ENCODE measurements at places on chromosomes 1 and 21.
A peak's percentile ranks its signal among the peaks of the same experiment; 100 is the strongest.

DNA sequence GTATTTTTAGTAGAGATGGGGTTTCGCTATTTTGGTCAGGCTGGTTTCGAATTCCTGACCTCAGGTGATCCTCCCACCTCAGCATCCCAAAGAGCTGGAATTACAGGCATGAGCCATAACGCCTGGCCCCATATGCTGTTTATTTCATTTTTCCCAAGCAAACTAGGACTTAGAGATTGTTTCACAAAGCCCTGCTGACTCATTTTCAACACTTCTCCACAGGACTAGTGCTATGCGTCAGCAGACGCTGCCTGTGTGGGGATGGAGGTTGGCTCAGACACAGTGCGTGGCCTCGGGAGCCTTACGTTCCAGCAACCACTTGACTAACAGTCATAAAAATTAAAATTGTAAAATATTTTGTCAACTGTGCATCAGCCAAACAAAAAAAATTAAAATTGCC, 22.7 kb downstream of the PKNOX1 start:
- peak; percentile 84 for DNase-seq

DNA sequence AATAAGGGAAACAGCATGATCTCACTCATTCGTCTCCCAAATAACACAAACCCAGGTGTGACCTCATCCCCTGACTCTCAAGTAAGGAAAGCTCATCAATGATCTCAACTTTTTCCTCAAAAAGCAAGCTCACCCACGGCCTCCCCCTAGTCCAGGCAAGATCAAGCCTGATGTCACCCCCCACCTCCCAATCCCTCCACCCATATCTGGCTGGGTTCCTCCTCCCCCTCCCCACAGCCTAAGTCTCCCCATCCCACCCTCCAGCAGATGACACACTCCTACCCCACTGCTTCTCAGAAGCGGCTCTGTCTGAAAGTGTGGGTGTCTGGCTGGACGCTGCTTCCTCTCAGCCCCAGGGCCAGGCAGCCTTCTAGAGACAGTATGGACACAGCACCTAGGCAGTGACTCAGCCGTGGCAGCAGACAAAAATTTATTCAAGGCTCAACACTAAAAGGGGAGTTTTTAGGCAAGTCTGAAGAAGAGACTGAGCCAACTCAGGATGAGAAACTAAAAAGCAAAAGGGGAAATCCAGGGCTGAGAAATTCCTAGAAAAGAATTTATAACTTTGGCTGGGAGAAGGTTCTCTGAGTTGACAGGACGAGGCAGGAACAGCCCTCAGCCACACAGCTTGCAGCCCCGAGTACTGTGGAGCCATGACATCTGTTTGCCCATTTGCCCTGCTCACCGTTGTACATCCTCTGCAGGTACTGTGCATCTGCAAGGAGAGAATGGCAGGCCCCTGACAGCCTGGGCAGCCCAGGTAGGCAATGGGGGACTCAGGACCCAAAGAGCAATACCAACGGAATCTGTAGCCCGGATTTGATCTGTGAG, 81.6 kb upstream of the LRRC8D start:
- no peak for DNase-seq

DNA sequence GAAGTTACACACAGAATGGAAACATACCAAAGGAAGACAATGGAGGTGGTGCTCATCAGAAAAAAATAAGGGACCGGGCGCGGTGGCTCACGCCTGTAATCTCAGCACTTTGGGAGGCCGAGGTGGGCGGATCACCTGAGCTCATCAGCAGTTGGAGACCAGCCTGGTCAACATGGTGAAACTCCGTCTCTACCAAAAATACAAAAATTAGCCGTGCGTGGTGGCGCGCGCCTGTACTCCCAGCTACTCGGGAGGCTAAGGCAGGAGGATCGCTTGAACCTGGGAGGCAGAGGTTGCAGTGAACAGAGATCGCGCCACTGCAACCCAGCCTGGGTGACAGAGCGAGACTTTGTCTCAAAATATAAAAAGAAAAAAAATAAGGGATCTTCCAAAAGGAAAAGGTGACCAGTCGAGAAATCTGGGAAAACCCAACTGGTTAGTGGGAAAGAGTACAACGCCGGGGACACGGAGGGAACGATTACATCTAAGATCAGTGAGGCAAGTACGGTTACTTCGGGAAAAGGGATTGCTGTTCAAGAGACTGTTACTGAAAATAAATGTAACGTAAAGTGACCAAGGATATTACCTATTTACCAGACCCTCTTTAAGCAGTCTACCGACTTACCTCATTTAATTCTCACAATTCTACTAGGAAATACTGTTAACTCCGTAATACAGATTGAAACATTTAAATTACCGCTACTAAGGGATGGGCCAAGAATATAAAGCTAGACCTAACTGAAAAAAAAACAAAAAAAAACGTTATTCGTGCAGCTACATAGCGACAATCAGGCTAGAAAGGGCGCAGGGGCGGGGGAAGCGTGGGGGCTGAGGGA, 822 bp downstream of the CCT3 start:
- no peak for DNase-seq

DNA sequence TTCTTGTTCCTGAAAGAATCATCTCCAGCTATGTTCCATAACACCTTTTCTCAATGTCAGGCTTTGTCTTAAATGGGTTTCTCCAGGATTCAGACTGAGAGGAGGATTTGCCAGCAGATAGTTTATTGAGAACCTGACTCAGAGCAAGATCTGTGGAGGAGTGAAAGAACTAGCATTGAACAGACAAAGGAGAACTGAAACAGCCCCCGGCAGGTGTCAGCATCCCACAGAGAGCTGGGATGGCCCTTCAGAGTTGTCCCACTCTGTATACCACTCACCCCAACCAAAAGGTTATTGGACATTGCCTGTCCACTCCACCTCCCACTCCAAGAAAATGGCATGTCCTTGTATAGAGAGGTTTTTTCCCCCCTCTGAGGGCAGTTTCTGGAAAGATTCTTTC, 270.7 kb downstream of the PAPPA2 start:
- no peak for DNase-seq

DNA sequence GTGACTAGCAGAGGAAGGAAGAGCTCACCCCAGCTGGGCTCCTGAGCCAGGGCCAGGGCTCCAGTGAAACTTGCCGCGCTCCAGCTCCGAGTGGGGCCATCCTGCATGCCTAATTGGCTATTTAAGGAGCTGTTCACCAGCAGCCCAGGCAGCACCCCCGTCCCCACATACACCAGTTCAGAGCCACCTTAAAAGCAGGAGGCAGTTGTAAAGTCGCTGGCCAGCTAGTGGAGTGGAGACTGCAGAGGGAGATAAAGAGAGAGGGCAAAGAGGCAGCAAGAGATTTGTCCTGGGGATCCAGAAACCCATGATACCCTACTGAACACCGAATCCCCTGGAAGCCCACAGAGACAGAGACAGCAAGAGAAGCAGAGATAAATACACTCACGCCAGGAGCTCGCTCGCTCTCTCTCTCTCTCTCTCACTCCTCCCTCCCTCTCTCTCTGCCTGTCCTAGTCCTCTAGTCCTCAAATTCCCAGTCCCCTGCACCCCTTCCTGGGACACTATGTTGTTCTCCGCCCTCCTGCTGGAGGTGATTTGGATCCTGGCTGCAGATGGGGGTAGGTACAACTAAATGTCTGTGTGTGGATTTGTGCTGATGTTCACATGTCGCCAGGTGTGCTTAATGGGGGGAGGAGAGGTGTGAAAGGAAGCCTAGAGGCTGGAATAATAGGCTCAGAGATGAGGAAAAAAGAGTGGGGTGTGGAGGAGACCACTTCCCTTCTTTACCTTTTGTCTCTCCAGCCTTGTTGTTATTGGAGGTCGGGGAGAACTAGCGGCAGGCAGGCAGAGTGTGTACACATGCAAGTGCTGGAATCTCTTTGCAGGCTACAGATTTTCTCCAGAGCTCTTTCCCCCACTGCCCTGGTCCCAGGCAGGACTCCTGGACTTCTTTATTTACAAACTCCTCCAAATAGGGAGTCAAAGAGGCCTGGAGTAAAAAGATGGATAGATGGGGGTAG, at the start of gene CA14:
TSS of gene CA14 (plus strand) at position 151 of the 962 bp plus-strand sequence. CDS start at position 506, 355 bp downstream.
- DNase-seq = no peak

GRCh38 chr1:178407655-178408054, 89.1 kb downstream of the CLEC20A start:
- DNase-seq = no peak

GRCh38 chr1:216805233-216805632, 82.0 kb upstream of the ESRRG start:
- no peak for DNase-seq

GRCh38 chr1:9909234-9910046, 629 bp downstream of the CTNNBIP1 start:
- DNase-seq = peak; percentile 65

DNA sequence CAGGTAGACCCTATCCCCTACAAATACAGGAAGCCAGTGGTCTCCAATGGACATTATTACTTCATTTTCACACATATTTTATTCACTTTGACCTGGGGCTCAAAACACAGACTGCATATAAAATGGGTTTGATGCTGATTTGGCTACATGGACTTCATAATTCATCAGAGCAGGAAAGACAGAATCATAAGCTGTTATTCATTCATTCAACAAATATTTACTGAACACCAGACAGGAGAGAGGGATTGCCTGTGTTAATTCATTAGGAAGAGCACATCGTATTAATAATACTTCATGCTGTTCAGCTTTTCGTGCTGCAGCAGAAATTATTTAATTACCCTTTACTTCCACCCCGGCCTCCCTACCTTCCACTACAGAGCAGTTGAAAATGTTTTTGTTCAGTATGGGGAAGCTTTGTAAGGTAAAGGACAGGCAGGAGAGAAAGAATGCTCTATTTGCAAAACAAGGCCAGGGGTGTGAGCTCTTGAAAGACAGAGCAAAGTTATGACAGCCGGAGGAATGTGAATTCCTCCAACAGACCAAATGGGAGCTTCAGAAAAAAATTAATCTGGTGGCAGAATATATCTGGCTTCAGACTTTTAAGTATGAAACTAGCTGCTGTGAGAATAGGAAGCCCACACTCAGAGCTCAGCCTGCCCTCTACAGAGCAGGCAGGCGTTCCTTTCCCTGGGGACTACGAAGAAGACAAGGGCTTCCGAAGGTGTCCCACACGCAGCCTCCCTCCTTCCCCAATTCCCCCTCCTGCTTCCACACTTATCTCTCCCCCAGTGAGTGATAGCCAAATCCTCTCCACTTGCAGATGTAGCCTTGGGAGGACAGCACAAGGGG, 58.0 kb downstream of the MDM4 start:
- DNase-seq = no peak

Data from ascending aorta (tissue), 2 donors.